ENCODE measurements at places on chromosomes 4 and X.

- DNase-seq: no peak
Measured at GRCh38 chrX:109281483-109282275, 200.2 kb downstream of the GUCY2F start.

DNA sequence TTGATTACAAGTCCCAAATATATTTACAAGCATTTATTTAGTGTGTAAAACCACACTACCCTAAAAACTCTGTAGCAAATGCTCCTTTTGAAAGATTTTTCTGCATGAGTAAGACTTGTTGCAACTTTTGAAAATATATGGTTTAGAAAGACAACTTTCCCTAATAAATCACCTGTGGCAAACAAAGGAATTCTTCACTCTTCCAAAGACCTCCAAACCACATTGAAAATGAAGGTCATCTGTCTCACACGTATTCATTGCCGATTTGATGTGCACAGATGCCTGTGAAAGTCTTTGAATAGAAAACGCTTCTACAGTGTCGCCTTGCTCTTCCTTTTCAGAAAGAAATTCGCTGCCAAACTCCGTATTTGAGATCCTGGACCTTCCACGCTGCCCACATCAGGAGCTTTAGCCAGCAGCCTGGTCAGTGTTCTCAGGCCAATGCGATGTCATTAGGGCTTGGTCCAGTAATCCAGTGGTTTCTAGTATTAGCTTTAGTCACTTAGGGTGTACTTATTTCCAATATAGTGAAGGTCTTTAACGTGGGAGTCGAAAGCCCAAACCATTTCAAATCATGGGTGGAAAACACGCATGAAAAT is 22.2 kb downstream of the SPINK2 start:
- no peak for DNase-seq

DNA sequence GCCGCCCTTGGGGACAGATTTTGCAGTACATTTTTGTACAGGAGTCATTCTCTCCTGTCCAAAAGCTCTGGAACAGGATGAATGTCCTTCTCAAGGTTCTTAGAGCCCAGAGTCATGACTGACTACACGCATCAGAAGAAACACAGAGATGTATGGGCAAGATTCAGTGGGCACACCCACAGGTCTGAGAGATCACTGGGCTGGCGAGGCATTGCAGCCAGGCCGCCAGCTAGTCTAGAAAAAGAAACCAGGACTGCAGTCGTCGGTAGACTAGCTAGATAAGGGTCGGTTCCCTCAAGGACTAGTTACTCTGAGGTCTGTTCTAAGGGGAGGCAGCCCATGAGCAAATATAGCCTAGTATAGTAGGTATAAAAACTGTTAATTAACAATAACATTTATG is 19.8 kb downstream of the GBA3 start:
- no peak for DNase-seq

GRCh38 chrX:132208422-132208821 is 10.8 kb downstream of the RAP2C start:
- no peak for DNase-seq

- DNase-seq: no peak
Measured at GRCh38 chr4:81221303-81222081, 6.5 kb upstream of the PRKG2 start.

DNA sequence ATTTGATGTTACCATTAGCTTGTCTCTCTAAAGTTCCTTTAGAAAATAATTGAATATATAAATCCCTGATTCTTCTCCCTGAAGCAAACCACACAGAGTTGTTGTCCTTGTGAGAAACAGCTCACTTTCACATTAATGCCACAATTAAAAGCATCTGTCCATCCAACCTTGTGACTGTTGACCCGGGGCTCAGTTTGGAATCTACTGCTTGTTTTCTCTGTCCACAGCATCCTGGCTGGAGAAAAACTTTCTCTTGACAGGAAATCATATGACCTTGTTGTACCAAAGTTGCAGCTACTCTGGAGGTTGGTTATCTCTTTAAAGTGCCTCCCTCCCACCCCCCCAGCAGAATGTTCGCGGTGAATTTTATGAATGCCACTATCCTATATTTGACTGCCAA is 3.1 kb downstream of the PRKG2 start:
- no peak for DNase-seq

GRCh38 chrX:23478056-23478455 is 143.4 kb downstream of the PTCHD1 start:
- no peak for DNase-seq

- DNase-seq: no peak
Measured at GRCh38 chrX:41604177-41604576, 84.6 kb upstream of the GPR34 start.
